ENCODE measurements at places on chromosomes 2 and 18.

- no peak for DNase-seq
Observed at GRCh38 chr18:40576507-40577115, 1378.4 kb upstream of the PIK3C3 start.

DNA sequence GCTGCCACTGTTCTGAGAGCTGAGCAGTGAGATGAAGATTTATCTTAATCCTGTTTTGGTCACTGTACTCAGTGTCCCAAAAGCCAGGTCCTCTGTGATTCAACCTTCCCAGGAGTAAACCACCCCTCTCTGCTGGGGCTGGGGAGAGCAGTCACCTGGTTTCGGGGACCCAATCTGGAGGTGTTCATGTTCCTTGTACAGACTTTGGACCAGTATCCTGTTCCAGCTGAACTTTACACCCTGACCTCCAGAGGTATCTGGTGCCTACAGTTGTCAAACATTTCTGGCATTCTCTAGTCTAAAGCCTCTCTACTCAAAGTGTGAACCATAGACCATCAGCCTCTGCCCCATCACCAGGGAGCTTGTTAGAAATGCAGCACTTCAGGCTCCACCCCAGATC, 22.1 kb downstream of the CERS6 start:
- no peak for DNase-seq

GRCh38 chr2:164655750-164656149, 34.5 kb upstream of the GRB14 start:
- DNase-seq, result no peak

DNA sequence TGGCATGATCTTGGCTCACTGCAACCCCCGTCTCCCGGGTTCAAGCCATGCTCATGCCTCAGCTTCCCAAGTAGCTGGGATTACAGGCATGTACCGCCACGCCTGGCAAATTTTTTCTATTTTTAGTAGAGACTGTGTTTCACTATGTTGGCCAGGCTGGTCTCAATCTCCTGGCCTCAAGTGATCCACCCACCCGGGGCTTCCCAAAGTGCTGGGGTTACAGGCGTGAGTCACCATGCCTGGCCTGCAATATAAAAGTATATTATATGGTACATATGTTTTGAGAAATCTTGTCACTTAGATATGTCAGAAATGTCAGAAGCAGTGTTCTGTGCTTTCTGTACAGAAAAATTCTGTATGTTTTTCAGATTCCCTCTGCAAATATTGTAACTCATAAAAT, 19.2 kb upstream of the XPO1 start:
- DNase-seq, result no peak

- DNase-seq, result no peak
Observed at GRCh38 chr18:3046216-3046808, 33.4 kb upstream of the LPIN2 start.

- peak; percentile 31 for DNase-seq
Observed at GRCh38 chr18:13375302-13376255, 157.0 kb downstream of the LDLRAD4 start.

DNA sequence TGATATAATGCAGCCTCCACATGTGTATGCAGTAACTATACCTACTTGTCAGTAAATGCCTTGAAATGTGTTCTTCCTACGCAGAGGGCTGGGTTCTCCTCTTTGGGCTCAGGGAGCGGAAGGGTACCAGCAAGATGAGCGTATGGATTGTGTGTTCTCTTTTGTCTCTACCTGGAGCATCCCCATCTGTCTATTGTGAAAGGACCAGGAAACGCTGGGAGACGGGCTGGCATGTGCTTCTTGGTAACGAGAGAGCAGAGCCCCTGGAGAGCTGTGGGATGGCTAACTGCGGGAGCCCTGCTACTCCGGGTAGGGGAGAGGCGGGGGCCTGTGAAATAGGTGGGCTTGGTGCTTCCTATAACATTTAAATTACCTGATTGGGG, 80.9 kb downstream of the BCL2 start:
- DNase-seq, result no peak

Measured in D341Med (cell line).